ENCODE measurements at places on chromosomes 7 and 10.

GRCh38 chr7:22549667-22550513 is 49.9 kb upstream of the STEAP1B start:
- peak; percentile 62 for DNase-seq

- no peak for DNase-seq
Observed at GRCh38 chr10:118595064-118595420, 406 bp downstream of the PRLHR start.

DNA sequence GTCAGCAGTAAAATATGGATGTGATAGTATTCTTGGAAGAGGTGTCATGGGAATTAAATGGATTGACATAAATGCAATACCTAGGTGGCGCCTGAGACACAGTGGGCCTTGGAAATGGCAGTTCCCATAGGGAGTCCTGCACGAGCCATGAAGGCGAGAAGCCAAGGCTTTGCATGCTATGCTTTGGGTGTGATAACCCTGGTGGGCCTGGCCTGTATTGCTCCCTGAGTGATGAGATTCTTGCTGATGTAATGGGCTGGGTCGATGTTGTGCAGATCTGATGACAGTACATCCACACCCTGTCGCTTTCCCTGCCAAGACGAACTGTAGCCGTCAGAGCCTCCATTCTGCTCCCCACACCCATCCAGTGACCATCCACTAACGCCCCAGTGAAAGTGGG is 46.4 kb downstream of the CREB5 start:
- no peak for DNase-seq

DNA sequence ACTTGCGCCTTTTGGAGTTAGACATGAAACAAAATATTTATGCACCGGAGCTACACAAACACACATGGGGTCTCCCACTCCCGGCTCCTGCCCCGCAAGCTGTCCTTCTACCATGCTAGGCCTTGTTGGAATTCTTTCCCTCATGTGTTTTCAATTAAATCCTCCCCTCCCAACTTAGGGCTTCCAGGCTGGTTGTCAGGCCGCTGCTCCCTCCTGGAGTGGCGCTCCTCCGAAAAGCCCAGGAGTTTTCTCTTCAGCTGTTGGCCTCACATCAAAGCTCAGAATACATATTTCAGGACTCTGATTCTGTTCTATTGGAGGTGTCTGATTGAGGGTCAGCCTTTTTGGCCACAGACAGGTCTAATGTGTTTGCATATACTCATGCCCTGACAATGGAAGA is 113.3 kb downstream of the FANK1 start:
- DNase-seq = no peak

DNA sequence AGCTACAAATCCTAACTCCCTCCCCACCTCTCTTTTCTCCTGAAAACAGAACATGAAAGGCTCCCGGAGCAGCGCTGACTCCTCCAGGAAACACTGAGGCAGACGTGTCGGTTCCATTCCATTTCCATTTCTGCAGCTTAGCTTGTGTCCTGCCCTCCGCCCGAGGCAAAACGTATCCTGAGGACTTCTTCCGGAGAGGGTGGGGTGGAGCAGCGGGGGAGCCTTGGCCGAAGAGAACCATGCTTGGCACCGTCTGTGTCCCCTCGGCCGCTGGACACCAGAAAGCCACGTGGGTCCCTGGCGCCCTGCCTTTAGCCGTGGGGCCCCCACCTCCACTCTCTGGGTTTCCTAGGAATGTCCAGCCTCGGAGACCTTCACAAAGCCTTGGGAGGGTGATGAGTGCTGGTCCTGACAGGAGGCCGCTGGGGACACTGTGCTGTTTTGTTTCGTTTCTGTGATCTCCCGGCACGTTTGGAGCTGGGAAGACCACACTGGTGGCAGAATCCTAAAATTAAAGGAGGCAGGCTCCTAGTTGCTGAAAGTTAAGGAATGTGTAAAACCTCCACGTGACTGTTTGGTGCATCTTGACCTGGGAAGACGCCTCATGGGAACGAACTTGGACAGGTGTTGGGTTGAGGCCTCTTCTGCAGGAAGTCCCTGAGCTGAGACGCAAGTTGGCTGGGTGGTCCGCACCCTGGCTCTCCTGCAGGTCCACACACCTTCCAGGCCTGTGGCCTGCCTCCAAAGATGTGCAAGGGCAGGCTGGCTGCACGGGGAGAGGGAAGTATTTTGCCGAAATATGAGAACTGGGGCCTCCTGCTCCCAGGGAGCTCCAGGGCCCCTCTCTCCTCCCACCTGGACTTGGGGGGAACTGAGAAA is 30.4 kb downstream of the PFKFB3 start:
- DNase-seq = no peak

- no peak for DNase-seq
Observed at GRCh38 chr7:101862280-101863220, 45.1 kb downstream of the CUX1 start.

All from omental fat pad (tissue), 4 donors.